Natural killer cell (primary cell): ENCODE measurements at places on chromosomes 13 and 19. TPM values are rescaled to one million over a fixed set of nuclear protein-coding genes. Genes with fewer than 3 reads are reported as not detected.

The PABPC3 gene
- total RNA-seq = 0.21 TPM

The TLE6 gene
- 2.2 TPM for total RNA-seq

The GNA15 gene
- total RNA-seq = 8.4 TPM

The VSTM1 gene
- total RNA-seq = 2.8 TPM

The MYO1F gene
- total RNA-seq = 1,014 TPM

The ZNF468 gene
- total RNA-seq = 24.1 TPM

The DUS3L gene
- 116 TPM for total RNA-seq

GRCh38 chr13:38879278-38879677 lies 111.4 kb downstream of the STOML3 start:
- no peak for DNase-seq

- DNase-seq = no peak
Observed at GRCh38 chr19:10044390-10044789, 31.1 kb downstream of the RDH8 start.

GRCh38 chr19:18668252-18668631 lies 15.2 kb upstream of the CRTC1 start:
- no peak for DNase-seq

DNA sequence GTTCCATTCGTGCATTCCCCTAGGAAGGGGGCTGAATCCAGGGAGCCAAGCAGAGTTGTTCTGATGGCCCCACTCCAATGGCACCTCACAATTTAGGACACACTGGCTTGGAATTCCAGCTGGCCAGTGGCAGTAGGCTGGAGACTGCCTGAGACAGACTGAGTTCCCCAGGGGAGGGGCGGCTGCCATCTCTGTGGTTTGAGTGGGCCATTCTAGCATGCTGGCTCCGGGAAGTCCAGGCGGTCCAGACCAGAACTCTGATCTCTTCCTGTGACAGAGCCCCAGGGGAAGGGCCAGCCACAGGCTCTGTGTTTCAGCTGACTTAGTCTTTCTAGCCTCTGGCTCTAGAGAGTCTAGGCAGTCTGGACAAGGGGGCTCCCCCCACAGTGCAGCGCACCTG lies 29.5 kb upstream of the SLC7A1 start:
- DNase-seq = no peak

- DNase-seq = no peak
Observed at GRCh38 chr19:13622766-13623715, 116.8 kb upstream of the CACNA1A start.

- DNase-seq = peak; percentile 44
Observed at GRCh38 chr19:58196901-58197616, 14.2 kb downstream of the ZNF274 start.

GRCh38 chr19:43555185-43555770 lies 20.0 kb downstream of the XRCC1 start:
- DNase-seq = peak; percentile 92

- DNase-seq = no peak
Observed at GRCh38 chr13:51235756-51236490, 13.7 kb downstream of the FAM124A start.

- peak; percentile 65 for DNase-seq
Observed at GRCh38 chr19:6048793-6049405, 61.4 kb downstream of the RFX2 start.

GRCh38 chr13:44557986-44558385 lies 18.1 kb downstream of the TSC22D1 start:
- no peak for DNase-seq

GRCh38 chr13:75752826-75753225 lies 116.7 kb downstream of the LMO7 start:
- DNase-seq = no peak
